ENCODE measurements at places on chromosomes 7 and 10. TPM values are rescaled to one million over a fixed set of nuclear protein-coding genes. Genes with fewer than 3 reads are reported as not detected.

The PTPRN2 gene
- total RNA-seq: 7.5 TPM

The SPDYE2B gene
- not detected for total RNA-seq

The IL15RA gene
- 9.6 TPM for total RNA-seq

The ITPRID1 gene
- not detected for total RNA-seq

The OR6B1 gene
- total RNA-seq: not detected

The AKR1D1 gene
- total RNA-seq: not detected

The PLAU gene
- total RNA-seq: 2.8 TPM

The OAT gene
- 67.2 TPM for total RNA-seq

The FGFR2 gene
- 9.0 TPM for total RNA-seq

The SFTPA1 gene
- not detected for total RNA-seq

The AGBL3 gene
- total RNA-seq: 1.7 TPM

DNA sequence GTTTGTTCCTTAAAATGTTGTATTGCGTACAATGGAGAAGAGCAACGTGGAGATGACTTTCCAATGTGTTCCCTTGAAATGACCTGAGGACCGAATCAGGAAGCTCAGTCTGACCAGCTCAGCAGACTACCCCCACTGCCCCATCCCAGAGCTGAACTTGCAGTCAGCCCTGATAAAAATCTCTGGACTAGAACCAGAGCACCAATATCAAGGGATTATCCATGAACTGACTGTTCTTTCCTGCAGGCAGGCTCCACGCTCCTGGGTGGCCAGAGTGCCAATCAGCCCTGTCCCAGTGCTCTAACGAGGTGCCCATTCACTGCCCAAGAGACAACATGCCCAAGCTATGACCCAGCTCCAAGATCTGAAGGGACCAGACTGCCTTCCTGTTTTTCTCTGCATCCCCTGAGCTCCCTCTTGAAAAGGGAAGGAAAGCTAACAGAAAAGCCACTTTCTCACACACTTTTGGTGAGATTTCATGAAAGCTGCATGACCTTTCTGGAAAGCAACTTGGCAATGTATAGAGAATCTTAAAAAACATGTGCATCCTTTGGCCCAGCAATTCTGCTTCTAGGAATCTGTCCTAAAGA is 130.2 kb downstream of the KCNMA1 start:
- no peak overlapping the region for H3K27ac ChIP-seq
- no peaks in the 10 kb centered on the region for H3K36me3 ChIP-seq
- no peaks in the 10 kb centered on the region for H3K4me1 ChIP-seq
- no peak for DNase-seq
- H3K4me3 ChIP-seq: no peak overlapping the region

DNA sequence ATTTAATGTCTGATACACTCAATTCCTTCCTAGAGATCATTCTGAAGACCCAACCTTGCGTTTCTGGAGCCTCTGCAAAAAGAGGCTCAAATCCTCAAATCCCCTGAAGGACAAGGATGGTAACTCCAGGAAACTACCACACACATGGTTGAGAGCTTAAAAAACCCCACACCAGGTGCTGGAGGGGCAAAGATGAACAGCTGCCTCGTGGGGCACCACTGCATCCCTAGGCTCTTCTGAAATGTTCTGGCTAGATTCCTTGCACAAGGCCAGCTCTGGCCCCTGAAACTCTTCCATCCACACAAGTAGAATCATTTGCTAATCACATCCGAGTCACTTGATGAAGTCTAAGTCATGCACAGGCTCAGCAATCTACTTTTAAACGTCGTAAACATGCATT is 286.6 kb downstream of the ELMO1 start:
- H3K4me3 ChIP-seq: no peak overlapping the region
- H3K4me1 ChIP-seq: no peaks in the 10 kb centered on the region
- H3K36me3 ChIP-seq: no peaks in the 10 kb centered on the region
- no peaks in the 10 kb centered on the region for H3K27me3 ChIP-seq
- H3K27ac ChIP-seq: no peak overlapping the region

DNA sequence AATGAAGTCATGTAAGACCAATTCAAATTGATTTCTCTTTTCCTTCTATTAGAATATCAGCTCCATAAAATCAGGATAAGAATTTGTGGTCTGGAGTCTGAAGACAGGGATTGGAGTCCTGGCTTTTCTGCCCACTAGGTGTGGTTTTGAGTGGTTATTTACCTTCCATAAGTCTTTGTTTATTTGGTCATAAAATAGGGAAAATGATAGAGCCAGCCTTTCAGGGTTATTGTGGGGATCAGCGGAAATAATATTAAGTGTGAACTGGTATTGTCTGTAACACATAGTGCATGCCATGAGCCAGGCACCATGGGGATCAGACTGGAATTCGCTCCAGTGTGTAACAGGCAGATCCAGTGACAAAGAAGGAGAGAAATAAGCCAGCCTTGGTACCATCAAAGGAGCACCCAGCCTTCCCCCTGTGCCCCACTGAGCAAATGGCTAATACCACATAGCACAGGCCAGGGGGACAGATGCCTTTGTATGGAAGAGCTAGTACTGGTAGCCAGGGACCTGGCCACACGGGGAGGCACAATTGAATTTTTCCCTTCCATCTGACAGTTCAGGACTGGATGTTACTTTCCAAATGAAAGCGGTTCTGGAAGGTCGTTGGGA is 509.7 kb upstream of the PODXL start:
- no peaks in the 10 kb centered on the region for H3K27me3 ChIP-seq
- H3K36me3 ChIP-seq: no peaks in the 10 kb centered on the region
- no peak for DNase-seq
- H3K4me1 ChIP-seq: peaks cover 25% of the 10 kb centered on the region
- H3K27ac ChIP-seq: peak overlapping the region; percentile 85

DNA sequence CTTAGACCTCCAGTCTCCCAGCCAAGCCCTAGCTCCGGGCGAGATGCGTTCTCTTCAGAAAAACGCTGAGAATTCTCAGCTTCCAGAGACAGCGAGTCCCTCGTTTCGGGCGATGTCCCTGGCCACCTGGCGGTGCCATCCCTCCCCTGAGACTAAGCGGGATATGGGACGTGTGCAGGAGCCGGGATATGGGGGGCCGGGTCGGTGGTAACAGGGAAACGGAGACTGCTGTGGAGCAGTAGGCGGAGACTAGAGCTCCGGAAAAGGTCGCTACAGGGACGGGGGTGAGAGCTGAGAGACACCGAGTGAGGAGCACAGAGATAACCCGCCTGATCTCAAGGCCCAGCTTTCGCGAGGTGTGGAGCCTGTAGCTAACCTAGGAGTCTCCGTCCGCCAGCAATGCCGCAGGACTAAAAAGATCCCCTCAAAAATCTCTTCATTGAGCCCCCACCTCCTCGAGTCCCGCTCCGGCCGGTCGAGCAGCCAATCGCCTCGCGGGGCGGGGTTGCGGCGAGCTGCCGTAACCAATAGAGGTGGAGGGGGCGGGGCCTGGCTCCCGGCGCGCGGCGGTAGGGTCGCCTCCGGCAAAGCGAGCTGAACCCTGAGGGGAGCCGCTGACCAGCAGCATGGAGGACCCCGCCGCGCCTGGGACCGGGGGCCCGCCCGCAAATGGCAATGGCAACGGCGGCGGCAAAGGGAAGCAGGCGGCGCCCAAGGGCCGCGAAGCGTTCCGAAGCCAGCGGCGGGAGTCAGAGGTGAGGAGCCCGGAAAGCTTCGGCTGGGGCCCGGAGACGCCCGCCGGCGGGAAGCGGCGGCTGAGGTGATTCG is at the start of gene STRIP2:
Gene STRIP2, plus strand, starts transcription at position 586 of the 828 bp plus-strand sequence. Its CDS starts 41 bp downstream, at position 627.
- H3K4me3 ChIP-seq: peak within 1 kb of the TSS; percentile 56
- H3K27ac ChIP-seq: no peak within 1 kb of the TSS
- H3K36me3 ChIP-seq: no peaks in the 10 kb centered on the region
- H3K4me1 ChIP-seq: no peaks in the 10 kb centered on the region

DNA sequence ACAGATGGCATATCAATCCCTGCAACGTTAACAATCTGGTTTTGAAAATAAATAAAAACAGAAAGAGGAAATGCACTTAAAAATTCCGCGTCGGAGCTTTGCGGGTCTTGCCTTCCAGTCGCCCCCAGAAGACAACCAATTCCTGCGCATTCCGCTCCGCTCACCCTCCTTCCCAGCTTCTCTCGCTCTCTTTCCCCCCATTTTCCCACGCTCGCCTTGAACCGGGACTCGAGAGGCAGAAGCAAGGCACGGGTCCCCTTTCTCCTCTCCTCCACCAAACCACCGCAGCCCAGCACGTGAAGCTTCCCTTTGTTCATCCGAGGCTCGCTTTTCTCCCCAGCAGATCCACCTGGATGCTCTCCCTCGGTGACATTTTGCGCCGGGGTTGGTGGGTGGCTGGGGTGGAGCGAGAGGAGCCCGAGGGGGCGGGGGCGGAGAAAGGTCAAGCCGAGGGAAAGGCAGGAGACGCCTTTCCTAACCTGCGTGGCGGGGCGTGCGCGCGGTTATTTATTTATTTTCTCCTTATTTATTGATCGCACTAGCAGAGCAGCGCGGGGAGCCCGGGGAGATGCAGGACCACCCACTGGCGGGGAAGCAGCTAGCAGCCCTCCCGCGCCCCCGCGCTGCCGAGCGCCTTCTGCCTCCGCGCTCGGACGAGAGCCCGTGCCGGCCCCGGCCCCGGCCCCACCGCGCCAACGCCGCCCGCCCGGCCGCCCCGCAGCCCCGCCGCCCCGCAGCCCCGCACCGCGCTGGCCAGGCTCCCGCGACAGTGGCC is at the start of gene KCND2:
Gene KCND2, plus strand, starts transcription at position 475 of the 775 bp plus-strand sequence.
- no peaks in the 10 kb centered on the region for H3K36me3 ChIP-seq
- DNase-seq: no peak
- H3K4me1 ChIP-seq: no peaks in the 10 kb centered on the region
- peak within 1 kb of the TSS; percentile 18 for H3K4me3 ChIP-seq
- H3K27me3 ChIP-seq: peaks cover 20% of the 10 kb centered on the region
- no peak within 1 kb of the TSS for H3K27ac ChIP-seq

- DNase-seq: no peak
- peaks cover 97% of the 10 kb centered on the region for H3K36me3 ChIP-seq
- H3K4me3 ChIP-seq: no peak overlapping the region
- no peak overlapping the region for H3K27ac ChIP-seq
- H3K4me1 ChIP-seq: no peaks in the 10 kb centered on the region
- no peaks in the 10 kb centered on the region for H3K27me3 ChIP-seq
These were observed 127.2 kb downstream of the DLG5 start for GRCh38 chr10:77799352-77799751.

- H3K4me3 ChIP-seq: no peak overlapping the region
- DNase-seq: no peak
- H3K27me3 ChIP-seq: no peaks in the 10 kb centered on the region
These were observed 17.3 kb downstream of the CFAP46 start for GRCh38 chr10:132925071-132925561.

DNA sequence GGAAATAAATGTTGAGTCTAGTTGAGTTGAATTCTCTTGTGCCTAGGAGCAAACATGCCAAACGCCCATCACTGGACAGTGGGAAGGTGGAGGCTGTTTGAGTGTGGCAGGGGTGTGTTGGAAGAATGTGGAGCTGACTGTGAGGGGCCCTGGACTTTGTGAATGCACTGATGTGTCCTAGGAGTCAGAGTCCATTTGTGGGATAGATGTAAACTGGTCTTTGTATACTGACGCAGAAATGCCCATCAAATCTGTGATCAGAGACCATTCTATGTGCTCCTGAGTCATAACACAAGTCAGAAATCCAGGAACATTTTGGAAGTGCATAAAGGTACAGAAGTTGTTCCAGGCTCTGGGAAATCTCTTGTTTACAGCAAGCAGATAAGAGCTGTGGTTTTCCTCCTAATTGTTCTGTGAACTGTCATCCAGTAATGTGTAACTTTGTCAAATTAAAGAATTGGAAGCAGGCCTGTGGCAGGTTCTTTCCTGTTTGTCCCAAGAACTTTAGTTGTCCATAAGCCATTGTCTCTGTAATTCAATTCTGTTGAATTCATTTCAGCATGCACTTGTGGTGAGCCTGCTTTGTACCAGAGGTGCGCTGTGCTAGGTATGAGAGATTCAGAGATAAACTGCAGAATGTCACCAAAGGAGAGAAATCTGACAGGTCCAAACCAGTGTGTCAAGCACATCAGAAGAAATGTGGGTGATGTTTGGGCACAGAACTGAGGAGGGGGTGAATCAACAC is 7.6 kb downstream of the PRXL2A start:
- no peak overlapping the region for H3K4me3 ChIP-seq
- H3K27me3 ChIP-seq: no peaks in the 10 kb centered on the region
- no peaks in the 10 kb centered on the region for H3K36me3 ChIP-seq
- DNase-seq: no peak
- peaks cover 70% of the 10 kb centered on the region for H3K4me1 ChIP-seq

- H3K36me3 ChIP-seq: no peaks in the 10 kb centered on the region
- H3K4me1 ChIP-seq: no peaks in the 10 kb centered on the region
- H3K27me3 ChIP-seq: no peaks in the 10 kb centered on the region
- no peak overlapping the region for H3K27ac ChIP-seq
- no peak overlapping the region for H3K4me3 ChIP-seq
These were observed 220.5 kb downstream of the PTPRN2 start for GRCh38 chr7:158366916-158367633.

GRCh38 chr10:69760072-69760471 is 41.6 kb upstream of the COL13A1 start:
- H3K27ac ChIP-seq: no peak overlapping the region
- H3K4me1 ChIP-seq: no peaks in the 10 kb centered on the region
- no peak overlapping the region for H3K4me3 ChIP-seq
- no peaks in the 10 kb centered on the region for H3K27me3 ChIP-seq
- DNase-seq: no peak
- no peaks in the 10 kb centered on the region for H3K36me3 ChIP-seq

GRCh38 chr7:151137076-151137675 is 30.3 kb downstream of the GBX1 start:
- H3K4me3 ChIP-seq: no peak overlapping the region
- H3K4me1 ChIP-seq: peaks cover 3% of the 10 kb centered on the region
- DNase-seq: no peak
- peaks cover 95% of the 10 kb centered on the region for H3K36me3 ChIP-seq
- no peak overlapping the region for H3K27ac ChIP-seq

GRCh38 chr7:36764929-36765328 is 40.6 kb upstream of the AOAH start:
- no peaks in the 10 kb centered on the region for H3K4me1 ChIP-seq
- H3K27ac ChIP-seq: no peak overlapping the region
- H3K27me3 ChIP-seq: no peaks in the 10 kb centered on the region
- H3K36me3 ChIP-seq: no peaks in the 10 kb centered on the region
- no peak overlapping the region for H3K4me3 ChIP-seq

DNA sequence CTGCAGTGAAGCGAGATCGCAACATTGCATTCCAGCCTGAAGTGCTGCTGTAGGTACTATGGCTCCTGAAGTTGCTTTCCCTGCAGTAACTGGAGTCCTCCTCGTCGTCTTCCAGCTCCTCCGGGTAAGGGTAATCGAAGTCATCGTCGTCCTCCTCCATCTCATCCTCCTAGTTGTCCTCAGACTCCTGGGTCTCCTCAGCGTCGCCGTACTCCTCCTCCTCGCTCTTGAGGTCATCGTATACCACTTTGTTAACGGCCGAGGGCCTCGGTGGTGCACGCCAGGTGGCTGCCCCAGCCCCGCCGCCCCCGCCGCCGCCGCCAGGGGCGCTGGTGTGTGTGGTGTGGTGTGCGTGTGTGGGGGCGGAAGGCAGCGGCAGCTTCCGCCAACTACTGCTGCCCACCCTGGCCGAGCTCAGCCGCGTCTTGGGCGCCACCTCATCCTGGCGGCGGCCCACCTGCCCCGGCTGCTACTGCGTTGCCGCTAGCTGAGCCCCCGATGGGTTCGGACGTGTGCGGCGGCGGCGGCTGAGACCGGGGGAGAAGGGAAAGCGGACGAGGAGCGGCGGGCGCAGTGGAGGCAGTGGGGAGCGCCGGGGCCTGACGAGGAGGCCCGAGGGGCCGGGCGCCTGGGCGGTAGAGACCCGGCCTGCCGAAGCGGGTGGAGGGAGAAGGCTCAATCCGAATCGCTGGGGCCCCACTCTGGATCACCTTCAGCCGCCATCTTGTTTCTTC is 11.8 kb upstream of the ACBD5 start:
- DNase-seq: no peak
- no peaks in the 10 kb centered on the region for H3K27me3 ChIP-seq
- no peaks in the 10 kb centered on the region for H3K4me1 ChIP-seq
- peak overlapping the region; percentile 43 for H3K4me3 ChIP-seq
- H3K36me3 ChIP-seq: no peaks in the 10 kb centered on the region
